ENCODE measurements at places on chromosomes 12 and 14.

DNA sequence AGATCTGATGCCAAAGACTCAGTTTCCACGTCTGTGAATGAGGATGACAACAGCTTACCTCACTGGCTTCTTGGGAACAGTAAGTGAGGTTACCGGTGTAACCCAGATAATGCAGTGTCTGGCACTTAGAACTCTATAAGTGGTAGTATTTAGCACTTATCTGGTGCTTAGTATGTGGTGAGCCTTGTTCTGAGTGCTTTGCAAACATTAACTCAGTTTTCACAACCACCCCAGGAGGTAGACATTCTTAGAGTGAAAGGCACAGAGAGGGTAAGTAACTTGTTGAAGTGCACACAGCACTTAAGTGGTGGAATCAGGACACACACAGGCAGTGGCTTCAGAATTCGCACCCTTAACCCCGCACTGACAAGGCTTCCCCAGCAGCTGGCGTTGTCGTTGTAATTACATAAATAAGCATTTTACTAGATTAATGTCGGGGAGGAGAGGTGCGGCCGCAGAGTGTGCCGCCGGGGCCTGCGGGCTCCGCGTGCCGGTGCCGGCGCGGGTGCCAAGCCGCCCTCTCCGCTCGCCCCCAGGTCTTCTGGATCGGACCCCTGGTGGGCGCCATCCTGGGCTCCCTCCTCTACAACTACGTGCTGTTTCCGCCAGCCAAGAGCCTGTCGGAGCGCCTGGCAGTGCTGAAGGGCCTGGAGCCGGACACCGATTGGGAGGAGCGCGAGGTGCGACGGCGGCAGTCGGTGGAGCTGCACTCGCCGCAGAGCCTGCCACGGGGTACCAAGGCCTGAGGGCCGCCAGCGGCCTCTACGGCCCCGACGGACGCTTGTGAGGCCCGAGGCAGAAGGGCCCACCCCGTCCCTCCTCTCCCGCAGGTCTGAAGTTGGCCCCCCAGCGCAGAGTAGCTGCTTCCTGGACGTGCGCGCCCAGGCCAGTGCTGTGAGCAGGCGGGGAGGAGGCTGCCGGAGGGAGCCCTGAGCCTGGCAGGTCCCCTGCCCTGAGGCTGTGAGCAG lies 4.6 kb downstream of the AQP2 start:
- no peak for DNase-seq

DNA sequence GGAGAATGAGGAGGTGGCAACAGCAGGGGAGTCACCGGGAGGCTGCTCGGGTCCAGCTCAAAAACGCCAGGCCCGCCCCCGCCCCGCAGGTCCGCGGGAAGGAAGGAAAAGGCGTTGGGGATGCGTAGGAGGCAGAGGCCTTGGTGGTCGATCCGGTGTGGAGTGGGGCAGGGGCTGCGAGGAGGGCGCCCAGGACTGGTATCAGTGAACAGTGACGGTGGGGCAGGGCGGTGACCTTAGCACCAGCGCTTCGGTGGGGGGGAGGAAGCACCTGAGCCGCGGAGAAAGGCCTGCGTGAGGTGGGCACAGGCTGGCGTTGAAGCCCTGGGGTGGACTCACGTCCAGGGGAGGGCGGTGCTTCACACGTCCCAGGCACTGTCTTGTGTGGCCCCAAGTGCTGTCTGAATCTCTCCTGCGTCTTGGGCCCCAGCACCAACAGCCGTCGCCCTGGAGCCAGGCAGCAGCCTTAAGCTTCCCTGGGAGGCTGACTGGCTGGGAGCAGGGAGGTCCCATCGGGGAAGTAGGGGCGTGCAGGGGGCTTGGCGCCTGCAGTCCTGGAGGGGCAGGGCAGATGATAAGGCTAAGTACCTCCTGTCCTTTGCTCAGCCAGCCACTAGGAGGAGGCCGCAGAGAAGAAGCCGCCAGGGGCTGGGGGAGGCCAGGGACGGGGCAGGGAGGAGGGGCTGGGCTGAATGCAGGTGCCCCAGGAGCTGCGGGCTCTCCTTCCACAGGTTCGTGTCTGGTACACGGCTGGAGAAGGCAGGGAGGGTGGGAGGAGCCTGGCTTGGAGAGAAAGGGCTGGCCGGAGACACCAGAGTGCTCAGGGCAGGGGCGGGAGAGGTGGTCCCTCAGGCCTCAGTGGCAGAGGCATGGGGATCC lies 26.5 kb downstream of the ZBTB42 start:
- DNase-seq: no peak

GRCh38 chr12:54565986-54566544 lies 16.7 kb downstream of the PDE1B start:
- no peak for DNase-seq

- peak; percentile 30 for DNase-seq
Measured at GRCh38 chr12:6088921-6089747, 35.3 kb downstream of the VWF start.

GRCh38 chr12:18496156-18496555 lies 234.8 kb downstream of the PIK3C2G start:
- DNase-seq: peak; percentile 28
